Femur (tissue), 1 donor: ENCODE measurements at places on chromosomes 16 and 17.

DNA sequence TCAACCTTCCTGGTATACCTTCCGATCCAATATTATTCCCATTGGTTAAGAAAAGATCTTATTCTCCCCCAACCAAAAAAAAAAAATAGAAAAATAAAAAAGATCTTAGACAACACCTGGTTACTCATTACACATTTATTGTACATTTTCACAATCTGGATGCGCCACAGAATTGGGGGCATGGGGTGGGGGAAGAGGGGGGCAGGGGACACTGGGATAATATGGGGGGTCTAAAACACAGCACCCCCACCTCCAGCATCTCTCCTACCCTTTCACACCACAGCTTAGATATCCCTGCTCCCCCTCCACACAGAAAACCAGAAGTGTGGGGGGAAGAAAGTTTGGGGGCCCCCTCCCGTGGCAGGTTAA is 3.7 kb downstream of the VAMP2 start:
- no peak for DNase-seq

DNA sequence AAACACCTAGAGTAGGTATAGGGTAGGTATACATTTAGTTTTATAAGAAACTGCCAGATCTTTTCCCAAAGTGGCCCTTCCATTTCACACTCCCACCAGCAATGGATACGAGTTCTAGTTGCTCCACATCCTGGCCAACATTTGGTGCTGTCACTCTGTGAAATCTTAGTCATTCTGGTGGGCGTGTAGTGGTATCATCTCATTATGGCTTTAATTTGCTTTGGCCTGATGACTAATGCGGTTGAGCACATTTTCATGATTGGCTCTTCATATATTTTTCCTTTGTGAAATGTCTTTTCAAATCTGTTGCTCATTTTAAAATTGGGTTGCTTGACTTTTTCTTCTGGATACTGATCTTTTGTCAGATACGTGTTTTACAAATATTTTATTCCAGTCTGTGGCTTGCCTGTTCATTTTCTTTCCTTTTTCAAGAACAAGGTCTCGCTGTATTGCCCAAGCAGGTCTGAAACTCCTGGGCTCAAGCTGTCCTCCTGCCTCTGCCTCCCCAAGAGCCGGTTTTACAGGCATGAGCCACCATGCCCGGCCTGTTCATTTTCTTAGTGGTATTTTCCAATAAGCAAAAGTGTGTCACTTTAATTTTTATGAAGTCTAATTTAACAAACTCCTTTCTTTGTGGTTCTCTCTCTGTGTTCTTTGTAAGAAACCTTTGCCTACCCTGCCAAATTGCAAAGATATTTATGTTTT is 192.4 kb downstream of the SEC14L1 start:
- DNase-seq, result no peak

DNA sequence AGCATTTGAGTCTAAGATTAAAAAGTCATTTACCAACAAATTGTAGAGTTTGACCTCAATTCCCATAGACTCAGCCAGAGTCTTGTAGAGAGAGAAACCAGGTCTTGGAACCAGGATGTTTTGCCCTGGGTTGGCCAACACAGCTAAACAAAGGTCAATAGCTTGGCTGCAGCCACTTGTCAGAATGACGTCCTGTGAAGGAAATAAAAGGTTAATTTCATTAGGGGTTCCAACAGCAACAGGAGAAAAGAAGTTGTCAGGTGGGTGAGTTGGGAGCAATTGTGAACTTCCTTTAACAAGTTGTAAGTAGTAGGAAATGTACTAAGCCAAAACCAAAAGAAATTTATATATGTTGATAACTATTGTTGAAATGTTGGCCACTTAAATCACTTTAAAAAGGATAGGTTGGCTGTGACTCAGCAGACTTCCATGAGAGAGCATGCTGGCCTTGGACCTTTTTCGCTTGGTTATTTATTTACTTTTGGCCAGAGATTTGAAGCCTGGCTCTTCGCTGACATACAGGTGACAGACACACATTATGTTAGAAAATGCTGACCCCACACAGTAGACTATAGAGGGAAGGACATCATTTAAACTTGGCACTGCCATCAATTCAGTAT is 4.3 kb downstream of the TAT start:
- DNase-seq, result no peak

- DNase-seq, result no peak
Measured at GRCh38 chr17:61175298-61176142, 224.1 kb upstream of the TBX2 start.

DNA sequence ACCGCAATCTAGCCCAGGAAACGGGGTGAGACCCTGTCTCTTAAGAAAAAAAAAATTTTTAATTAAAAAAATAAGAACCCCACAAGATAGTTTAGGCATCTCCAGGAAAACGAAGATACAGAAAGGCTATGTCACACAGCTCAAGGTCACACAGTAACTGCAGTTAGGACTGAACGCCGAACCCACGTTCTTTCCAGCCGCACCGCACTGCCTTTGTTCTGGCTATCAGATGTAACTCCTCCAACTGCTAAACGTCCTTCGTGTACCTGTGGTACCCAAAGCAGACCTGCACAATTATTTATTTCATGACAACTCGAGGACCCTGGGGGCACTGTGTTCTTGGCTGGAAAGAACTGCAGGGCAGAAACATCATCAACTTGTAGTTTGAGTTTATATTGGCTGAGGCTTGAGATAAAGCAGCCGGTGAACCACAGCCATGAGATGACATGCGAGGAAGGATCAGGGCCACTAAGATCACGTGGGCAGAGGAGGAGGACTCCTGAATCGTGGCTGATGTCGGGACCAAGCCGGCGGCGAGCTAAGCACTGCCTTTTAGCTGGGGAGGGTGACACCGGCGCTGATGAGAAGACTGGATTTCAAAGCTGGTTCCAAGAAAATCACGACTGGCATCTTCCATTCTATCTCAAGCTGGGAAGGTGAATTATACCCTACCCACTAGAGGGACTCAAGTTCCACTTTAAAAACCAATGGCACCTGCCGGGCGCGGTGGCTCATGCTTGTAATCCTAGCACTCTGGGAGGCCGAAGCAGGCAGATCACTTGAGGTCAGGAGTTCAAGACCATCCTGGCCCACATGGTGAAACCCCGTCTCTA is 20.7 kb upstream of the MNT start:
- DNase-seq, result no peak

- DNase-seq, result no peak
Measured at GRCh38 chr17:3543453-3543852, 14.2 kb downstream of the TRPV3 start.

GRCh38 chr17:36482611-36483504 is 3.6 kb upstream of the ZNHIT3 start:
- DNase-seq, result peak; percentile 88

DNA sequence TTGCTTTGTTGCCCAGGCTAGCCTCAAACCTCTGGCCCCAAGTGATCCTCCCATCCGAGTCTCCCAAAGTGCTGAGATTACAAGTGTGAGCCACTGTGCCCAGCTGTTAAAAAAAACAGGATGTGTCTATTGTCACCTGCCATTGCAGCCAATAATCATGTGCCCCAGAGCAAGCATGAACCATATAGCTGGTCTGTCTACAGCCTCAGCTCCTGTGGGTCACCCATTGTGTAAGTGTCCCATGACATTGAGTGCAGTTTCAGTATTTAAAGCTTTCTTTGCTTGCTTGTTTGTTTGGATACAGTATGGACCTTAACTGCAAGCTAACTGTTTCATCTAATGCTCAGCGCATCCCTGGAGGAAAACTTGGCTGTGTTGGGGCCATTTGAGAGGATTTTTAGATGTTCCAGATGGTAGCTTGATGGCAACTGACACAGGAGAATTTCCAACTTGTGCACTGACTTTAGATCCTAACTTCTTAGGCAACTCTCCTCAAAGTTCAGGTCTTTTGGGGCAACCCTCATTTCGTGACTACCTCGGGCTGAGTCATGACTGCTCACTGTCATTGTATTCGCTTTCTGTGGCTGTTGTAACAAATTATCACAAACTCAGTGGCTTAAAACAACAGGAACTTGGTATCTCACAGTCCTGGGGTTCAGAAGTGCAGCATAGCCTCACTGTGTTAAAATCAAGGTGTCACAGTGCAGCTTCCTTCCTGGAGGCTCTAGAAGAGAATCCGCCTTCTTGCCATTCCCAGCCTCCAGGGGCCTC is 30.3 kb upstream of the ADORA2B start:
- DNase-seq, result no peak

DNA sequence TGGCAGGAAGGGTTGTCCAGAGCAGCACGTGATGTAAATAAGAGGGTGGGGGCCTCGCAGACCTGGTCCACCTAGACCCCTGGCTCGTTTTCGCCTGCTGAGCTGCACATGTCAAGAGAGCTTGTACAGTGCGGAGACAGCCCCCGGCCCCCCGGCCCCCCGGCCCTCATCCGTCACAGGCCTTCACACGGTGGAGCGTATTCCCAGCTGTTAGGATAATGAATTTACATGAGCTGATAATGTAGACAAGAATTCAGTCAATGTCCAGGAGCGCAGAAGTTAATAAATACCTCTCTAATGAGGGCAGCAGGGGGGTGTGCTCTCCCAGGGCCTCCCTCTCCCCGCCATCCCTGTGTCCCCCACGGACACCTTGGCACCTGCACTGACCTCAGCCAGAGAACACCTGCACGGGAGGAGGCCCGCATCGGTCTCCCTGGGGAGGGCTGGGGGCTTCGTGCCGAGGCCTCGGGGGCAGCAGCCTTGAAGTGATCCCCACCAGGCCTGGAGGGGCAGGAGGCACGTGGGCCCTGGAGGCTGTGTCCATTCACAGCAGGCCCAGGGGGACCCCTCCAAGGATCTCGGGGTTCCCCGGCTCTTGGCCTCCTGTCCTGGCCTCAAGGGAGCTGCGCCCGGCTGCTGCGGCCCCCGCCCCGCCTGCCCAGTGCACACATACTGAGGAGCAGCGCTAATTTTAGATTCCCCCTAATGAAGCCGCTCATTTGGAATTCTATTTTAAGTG is 14.6 kb downstream of the GSE1 start:
- DNase-seq, result peak; percentile 49

DNA sequence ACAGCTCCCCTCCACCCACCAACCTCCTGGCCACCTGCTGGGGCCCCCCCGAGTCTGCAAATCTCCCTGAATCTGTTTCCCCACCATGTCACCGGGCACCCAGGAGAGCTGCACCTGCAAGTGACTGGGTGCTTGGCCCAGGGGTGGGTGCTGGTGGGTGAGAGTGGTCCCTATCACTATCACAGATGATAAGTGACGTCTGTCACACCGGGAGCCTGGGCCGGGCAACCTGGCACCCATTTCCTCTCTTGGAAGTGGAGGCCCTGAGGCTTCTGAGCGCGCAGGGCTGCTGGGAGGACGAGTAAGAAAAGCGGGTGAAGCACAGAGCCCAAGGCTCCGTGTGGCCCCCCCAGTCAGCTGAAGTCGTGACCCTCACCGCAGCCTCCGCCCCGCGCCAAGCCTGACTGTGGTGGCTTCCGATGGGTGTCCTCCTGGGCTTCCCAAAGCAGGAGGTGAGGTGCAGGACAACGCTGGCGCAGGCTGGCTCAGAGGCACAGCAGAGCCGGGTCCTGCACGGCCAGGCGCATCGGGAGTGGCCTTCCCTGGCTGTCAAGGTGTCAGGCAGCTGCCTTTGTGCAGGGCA is 21.0 kb upstream of the ACSF3 start:
- no peak for DNase-seq

DNA sequence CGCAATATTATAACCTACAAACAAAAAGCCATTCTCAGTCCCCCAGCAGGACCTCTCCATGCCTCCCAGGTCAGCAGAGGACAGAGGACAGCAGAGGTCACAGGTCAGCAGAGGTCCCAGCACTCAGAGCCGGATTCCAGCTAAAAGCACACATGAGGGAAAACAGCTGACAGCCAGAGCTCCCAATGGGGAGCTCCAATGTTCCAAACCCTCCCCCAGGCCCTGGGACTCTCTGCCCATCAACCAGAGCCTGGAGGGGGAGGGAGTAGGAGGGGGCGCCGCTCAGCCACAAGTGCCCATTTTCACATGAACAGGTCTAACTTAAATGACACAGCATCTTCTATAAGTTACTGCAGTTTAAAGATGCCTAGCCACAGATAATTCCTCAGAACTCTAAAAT is 77.5 kb downstream of the ANKRD11 start:
- DNase-seq, result no peak

DNA sequence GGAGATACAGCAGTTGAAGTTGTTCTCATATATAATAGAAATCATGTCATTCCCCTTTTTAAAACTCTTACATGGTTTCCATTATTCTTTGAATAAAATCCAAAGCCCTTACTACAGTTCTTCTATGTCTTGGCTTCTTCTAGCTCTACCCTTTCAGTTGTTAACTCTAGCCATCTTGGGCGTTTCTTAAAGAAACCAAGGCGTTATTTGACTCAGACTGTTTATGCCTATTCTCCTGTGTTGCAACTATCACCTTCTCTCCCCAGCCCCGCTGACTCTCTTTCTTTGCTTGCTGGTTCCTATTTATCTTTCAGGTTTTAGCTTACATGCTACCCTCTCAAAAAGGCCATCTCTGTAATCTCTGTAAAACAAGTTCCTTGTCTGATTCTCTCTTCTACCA is 32.7 kb downstream of the NFATC3 start:
- no peak for DNase-seq

- peak; percentile 99 for DNase-seq
Measured at GRCh38 chr16:3264137-3265036, 8.0 kb upstream of the MEFV start.

DNA sequence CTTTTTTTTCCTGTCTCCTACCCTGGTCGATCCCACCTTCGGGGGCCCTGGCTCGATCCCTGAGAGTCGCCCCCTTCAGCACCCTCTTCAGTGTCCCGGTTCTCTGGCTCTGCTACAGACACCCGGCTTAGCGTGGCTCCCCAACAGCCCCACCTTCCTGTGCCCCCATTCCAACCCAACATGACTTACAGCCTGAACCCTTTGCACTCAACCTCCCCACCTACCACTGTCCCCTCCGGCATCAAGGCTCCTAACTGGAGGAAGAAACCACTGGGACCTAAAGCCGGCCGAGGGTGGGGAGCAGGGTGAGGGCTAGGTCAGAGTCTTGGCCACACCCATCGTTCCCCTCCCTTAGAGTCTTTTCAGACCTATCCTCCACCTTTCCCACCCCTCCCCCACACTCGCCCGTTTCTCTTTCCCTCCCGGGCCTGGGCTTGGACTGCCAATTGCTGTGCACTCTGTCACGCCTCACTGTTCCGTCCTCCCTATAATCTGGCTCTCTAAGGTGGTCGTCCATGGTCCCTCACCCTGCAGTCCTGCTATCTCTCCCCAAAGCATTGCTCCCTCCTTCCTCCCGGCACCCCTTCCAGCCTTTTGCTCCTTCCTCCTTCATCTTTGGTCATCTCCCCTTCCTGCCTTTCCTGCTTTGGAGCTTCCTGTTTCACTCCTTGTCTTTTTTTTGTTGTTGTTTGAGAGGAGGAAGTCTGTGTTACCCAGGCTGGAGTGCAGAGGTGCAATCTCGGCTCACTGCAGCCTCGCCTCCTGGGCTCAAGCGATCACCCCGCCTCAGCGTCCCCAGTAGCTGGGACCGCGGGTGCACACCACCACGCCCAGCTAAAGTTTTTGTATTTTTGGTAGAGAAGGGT is 890 bp upstream of the CLDN7 start:
- peak; percentile 32 for DNase-seq

GRCh38 chr17:1390432-1391367 is 9.3 kb downstream of the YWHAE start:
- no peak for DNase-seq
